ENCODE measurements at places on chromosomes 7 and 10. TPM values are rescaled to one million over a fixed set of nuclear protein-coding genes. Genes with fewer than 3 reads are reported as not detected.
A peak's percentile ranks its signal among the peaks of the same experiment; 100 is the strongest.

The FBXO24 gene
- polyA plus RNA-seq: 0.22 TPM

DNA sequence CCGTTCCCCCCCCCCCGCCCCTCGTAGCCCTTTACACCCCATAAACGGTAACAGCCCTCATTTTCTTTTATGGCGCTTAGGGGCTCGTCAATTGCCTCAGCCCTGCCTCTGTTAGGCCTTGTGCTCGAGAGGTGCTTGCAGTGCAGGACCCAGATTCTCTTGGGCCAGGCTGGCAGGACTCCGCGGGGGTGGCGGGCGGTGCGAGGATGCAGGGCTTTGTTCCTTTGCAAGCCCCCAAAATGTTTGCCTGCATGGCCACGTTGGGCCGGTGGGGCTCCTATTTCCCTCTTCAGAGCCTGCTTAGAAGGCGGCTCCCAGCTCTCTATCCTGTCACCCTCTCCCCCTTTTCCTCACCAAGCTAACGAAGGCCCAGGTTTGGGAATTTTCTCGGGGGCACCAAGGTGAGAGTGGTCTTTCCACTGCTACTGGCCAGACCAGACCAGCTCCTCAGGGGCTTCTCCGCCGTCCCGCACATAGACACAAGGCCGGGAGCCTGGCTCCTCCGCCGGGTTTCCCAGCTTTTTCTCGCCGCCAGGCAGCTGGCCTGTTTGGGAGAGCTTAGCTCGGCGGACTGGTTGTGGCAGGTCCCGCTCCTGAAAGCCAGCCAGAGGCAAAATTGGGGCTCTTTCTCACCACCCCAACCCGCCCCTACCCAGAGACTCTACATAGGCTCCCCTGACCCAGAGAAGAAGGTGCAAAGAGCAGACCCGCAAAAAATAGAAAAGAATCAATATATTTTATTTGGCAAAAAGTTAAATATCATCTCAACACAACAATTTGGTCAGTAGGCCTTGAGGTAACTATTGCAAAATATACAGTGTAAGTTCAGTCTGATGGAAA is 3.4 kb downstream of the HOXA9 start:
- DNase-seq: no peak
- peaks cover 4% of the 10 kb centered on the region for H3K36me3 ChIP-seq
- peaks cover 41% of the 10 kb centered on the region for H3K4me1 ChIP-seq
- peak overlapping the region; percentile 73 for H3K27ac ChIP-seq
- H3K4me3 ChIP-seq: peak overlapping the region; percentile 78

GRCh38 chr7:121054925-121055324 is 66.4 kb downstream of the CPED1 start:
- no peak for DNase-seq
- no peak overlapping the region for H3K4me3 ChIP-seq
- no peaks in the 10 kb centered on the region for H3K27me3 ChIP-seq
- H3K36me3 ChIP-seq: no peaks in the 10 kb centered on the region

- peaks cover 10% of the 10 kb centered on the region for H3K4me1 ChIP-seq
- no peak overlapping the region for H3K27ac ChIP-seq
- H3K4me3 ChIP-seq: peak overlapping the region; percentile 89
- H3K27me3 ChIP-seq: peaks cover 18% of the 10 kb centered on the region
- no peak for DNase-seq
Measured at GRCh38 chr10:13349463-13350274, 1.6 kb upstream of the SEPHS1 start.

GRCh38 chr7:137742051-137742450 is 104.7 kb downstream of the DGKI start:
- no peaks in the 10 kb centered on the region for H3K4me1 ChIP-seq
- no peaks in the 10 kb centered on the region for H3K36me3 ChIP-seq
- H3K27ac ChIP-seq: no peak overlapping the region
- no peaks in the 10 kb centered on the region for H3K27me3 ChIP-seq
- H3K4me3 ChIP-seq: no peak overlapping the region

- no peaks in the 10 kb centered on the region for H3K36me3 ChIP-seq
- no peak overlapping the region for H3K27ac ChIP-seq
- DNase-seq: no peak
- peaks cover 2% of the 10 kb centered on the region for H3K4me1 ChIP-seq
- no peak overlapping the region for H3K4me3 ChIP-seq
Measured at GRCh38 chr10:117130346-117130745, 7.7 kb downstream of the VAX1 start.

DNA sequence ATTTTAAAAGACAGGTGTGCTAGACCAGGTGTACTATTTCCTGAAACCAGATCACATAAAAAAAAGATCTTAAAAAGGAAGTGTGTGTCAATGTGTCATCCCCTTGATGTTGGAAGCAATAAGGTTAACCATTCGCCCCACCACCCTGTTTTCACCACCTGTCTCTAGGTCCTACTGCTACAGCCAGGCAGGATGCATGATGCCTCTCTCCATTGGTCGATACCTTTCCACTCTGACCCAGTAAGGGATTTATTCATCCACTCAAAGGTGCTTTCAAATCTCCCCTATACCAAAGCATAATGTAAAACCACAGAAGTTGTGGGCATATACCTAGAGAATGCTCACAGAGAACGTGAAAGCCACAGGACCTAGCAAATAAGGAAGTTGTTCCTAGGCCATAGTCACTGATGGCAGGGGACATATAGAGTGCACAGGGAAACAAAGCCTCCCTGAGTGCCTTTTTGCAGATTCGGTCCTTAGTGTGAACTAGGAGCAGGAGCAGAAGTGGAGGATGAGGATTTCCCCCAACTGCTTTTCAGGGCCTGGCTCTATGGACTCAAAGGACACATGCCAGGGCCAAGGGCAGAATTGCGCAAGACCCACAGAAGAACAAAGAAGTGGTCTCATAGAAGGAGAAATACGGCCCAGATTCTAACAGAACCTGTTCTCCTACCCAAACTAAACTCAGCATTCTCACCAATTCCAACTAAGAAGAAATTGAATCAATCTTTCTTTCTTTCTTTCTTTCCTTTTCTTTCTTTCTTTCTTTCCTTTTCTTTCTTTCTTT is 631.5 kb upstream of the NRP1 start:
- no peaks in the 10 kb centered on the region for H3K36me3 ChIP-seq
- no peak overlapping the region for H3K27ac ChIP-seq

GRCh38 chr10:17428351-17429097 is 25.9 kb downstream of the ST8SIA6 start:
- H3K27ac ChIP-seq: no peak overlapping the region
- H3K36me3 ChIP-seq: no peaks in the 10 kb centered on the region
- H3K4me1 ChIP-seq: no peaks in the 10 kb centered on the region
- no peaks in the 10 kb centered on the region for H3K27me3 ChIP-seq
- H3K4me3 ChIP-seq: no peak overlapping the region

GRCh38 chr7:150804802-150805201 is 4.2 kb downstream of the TMEM176A start:
- DNase-seq: no peak
- no peak overlapping the region for H3K27ac ChIP-seq
- H3K4me1 ChIP-seq: no peaks in the 10 kb centered on the region
- peaks cover 32% of the 10 kb centered on the region for H3K27me3 ChIP-seq

- no peaks in the 10 kb centered on the region for H3K36me3 ChIP-seq
- H3K4me3 ChIP-seq: no peak overlapping the region
- H3K27me3 ChIP-seq: no peaks in the 10 kb centered on the region
- no peaks in the 10 kb centered on the region for H3K4me1 ChIP-seq
Measured at GRCh38 chr10:82429302-82429701, 554.3 kb downstream of the NRG3 start.

The LRRC18 gene
- not detected for polyA plus RNA-seq

GRCh38 chr7:84450772-84451171 is 256.2 kb upstream of the SEMA3A start:
- H3K4me1 ChIP-seq: no peaks in the 10 kb centered on the region
- no peaks in the 10 kb centered on the region for H3K36me3 ChIP-seq
- no peak overlapping the region for H3K27ac ChIP-seq
- no peaks in the 10 kb centered on the region for H3K27me3 ChIP-seq
- H3K4me3 ChIP-seq: no peak overlapping the region
- DNase-seq: no peak

GRCh38 chr10:128063736-128064107 is 62.5 kb downstream of the MKI67 start:
- peaks cover 30% of the 10 kb centered on the region for H3K4me1 ChIP-seq
- H3K4me3 ChIP-seq: no peak overlapping the region
- DNase-seq: peak; percentile 69
- no peaks in the 10 kb centered on the region for H3K27me3 ChIP-seq
- H3K27ac ChIP-seq: peak overlapping the region; percentile 89

The KCND2 gene
- not detected for polyA plus RNA-seq

The SEC61G gene
- polyA plus RNA-seq: 191 TPM

- no peak overlapping the region for H3K4me3 ChIP-seq
- DNase-seq: no peak
- no peak overlapping the region for H3K27ac ChIP-seq
- H3K27me3 ChIP-seq: no peaks in the 10 kb centered on the region
- H3K4me1 ChIP-seq: peaks cover 22% of the 10 kb centered on the region
Measured at GRCh38 chr10:35890676-35891495, 248.8 kb upstream of the FZD8 start.

GRCh38 chr7:56157238-56157790 is 41.1 kb upstream of the NUPR2 start:
- no peak overlapping the region for H3K4me3 ChIP-seq
- H3K27me3 ChIP-seq: no peaks in the 10 kb centered on the region
- H3K27ac ChIP-seq: no peak overlapping the region
- H3K4me1 ChIP-seq: no peaks in the 10 kb centered on the region
- H3K36me3 ChIP-seq: no peaks in the 10 kb centered on the region

DNA sequence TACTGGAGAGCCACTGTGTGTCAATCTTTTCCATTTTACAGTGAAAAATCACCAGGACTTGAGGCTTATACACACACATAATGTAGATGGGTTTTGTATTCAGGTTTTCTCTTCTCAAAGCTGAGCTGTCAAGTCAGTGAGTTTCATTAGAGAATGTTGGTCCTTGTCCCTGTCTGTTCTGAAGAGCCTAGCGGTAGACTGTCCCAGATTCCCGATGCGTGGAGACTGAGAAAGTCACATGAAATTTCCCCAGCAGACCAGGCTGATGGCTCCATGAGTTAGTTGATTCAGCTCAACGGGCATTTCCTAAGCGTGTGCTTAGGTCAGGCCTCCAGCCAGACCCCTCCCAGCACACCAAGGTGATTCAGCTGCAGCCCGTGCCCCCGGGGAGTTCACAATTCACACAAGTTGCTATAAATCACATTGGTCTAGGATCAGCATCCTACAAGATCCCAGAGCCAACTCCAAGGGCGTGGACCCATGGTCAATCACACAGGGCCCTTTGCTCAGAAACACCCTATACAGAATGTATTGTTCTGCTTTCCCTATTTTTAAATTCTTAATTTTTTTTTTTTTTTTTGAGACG is 17.2 kb downstream of the CHST15 start:
- no peaks in the 10 kb centered on the region for H3K36me3 ChIP-seq
- no peak overlapping the region for H3K4me3 ChIP-seq
- no peaks in the 10 kb centered on the region for H3K27me3 ChIP-seq
- no peak for DNase-seq
- no peaks in the 10 kb centered on the region for H3K4me1 ChIP-seq

The ITPRID1 gene
- polyA plus RNA-seq: not detected

- DNase-seq: peak; percentile 40
- no peak overlapping the region for H3K27ac ChIP-seq
- no peak overlapping the region for H3K4me3 ChIP-seq
- H3K4me1 ChIP-seq: peaks cover 8% of the 10 kb centered on the region
- H3K27me3 ChIP-seq: no peaks in the 10 kb centered on the region
- no peaks in the 10 kb centered on the region for H3K36me3 ChIP-seq
Measured at GRCh38 chr7:31646942-31647341, 40.1 kb upstream of the PPP1R17 start.

The PLPP4 gene
- 0.76 TPM for polyA plus RNA-seq

The ABCA13 gene
- 0.61 TPM for polyA plus RNA-seq

The CYP2C19 gene
- not detected for polyA plus RNA-seq

- no peak for DNase-seq
Measured at GRCh38 chr10:27341001-27341400, 100.4 kb upstream of the ACBD5 start.

DNA sequence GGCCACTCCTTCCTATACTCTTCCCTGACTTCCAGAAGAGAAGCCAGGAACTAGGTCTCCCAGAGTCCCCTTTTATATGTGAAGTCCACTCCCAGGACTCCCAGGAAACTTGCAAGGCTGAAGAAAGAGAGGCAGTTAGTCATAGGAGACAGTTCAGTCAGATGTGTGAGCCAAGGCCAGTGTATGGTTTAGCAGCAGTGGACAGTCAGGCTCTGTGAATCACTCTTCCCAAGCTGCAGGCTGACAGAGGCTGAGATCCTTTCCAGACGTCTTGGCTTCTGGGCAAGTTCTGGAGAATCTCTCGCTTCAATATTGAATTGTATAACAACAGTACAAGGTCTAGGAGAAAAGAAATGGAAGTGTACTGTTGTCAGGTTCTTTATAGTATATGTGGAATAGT is 26.9 kb downstream of the BLVRA start:
- no peak for DNase-seq
- H3K27ac ChIP-seq: no peak overlapping the region
- no peaks in the 10 kb centered on the region for H3K27me3 ChIP-seq
- no peak overlapping the region for H3K4me3 ChIP-seq

DNA sequence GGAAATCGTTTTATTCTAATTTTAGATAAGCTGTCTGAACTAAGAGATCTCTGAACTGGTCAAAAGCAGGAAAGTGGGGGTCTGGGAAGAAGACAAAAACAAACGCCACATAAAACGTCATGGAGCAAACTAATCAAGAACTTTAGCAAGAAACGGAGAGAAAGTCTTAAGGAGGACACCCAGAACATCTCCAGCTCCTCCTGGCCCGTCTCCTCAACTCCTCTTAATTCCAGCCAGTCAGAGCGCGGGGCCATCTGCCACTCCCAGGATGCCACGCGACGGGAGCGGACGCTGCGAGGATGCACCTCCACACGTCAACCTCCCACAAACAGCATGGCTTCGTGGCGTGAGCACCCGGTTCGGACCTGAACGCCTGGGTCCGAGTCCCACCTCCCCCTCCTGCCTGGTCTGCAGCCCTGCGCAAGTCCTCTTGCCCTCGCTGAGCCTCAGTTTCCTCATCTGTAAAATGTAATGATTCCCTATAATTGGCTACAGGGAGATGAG is 598 bp downstream of the MMS19 start:
- H3K27me3 ChIP-seq: no peaks in the 10 kb centered on the region
- peak overlapping the region; percentile 98 for H3K27ac ChIP-seq
- H3K36me3 ChIP-seq: peaks cover 2% of the 10 kb centered on the region
- peak overlapping the region; percentile 94 for H3K4me3 ChIP-seq
- DNase-seq: peak; percentile 66
- H3K4me1 ChIP-seq: peaks cover 30% of the 10 kb centered on the region

- no peak for DNase-seq
- peaks cover 14% of the 10 kb centered on the region for H3K4me1 ChIP-seq
- H3K27me3 ChIP-seq: no peaks in the 10 kb centered on the region
- H3K36me3 ChIP-seq: no peaks in the 10 kb centered on the region
- no peak overlapping the region for H3K27ac ChIP-seq
Measured at GRCh38 chr10:72303424-72304128, 29.9 kb downstream of the DDIT4 start.
